Activated CD8-positive, alpha-beta memory T cell treated with anti-CD3 and anti-CD28 coated beads for 1 hour (primary cell): ENCODE measurements at places on chromosomes 7 and 10.

DNA sequence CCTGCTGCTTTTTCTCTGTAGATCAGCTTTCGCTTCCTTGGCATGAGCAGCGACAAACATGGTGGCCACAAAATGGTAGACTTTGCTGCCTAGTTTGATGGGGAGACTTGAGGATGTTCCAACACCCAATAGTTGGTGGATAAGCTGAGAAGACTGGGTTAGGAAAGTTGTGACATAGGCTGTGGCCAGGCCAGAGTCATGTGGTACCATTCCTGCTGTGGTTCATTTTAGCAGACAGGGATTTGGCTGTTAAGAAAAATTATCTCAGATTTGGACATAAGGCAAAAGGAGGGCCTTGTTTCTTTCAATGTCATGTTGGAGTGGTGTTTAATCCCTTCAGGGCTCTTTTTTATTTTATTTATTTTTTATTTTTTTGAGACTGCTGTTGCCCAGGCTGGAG, 26.6 kb upstream of the FAM180A start:
- DNase-seq, result no peak

DNA sequence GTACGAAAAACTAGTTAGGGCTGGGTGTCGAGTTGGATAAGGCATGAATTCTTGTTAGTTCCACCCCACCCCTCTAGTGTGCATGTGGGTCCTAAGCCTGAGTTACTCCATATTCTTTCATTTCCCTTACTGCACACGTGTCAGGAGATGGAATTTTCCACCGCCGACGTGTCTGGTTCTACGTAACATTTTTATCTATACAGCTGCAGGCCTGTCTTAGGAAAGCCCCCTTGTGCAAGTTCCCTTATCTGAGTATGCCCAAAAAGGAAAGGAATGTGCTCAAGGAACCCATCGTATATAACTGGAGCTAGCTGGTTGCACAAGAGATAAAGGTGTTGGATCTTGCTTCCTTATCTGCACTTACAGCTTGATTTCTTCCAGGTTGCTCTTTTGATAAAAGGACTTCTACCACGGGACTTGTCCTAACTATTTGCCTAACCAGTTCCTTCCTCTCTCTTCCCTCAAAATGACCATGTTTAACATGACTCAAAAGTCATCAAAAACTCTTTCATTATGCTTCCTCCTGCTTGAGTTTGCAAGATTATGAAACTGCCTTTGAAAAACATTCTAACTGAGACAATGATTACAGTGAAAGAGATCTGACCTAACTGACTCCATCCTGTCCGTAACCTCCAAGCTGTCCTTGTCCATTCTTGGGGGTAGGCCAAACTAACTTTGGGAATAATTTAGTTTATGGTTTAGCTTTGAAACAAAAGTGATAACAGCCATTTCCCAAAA, 181.4 kb downstream of the AKR1D1 start:
- DNase-seq, result no peak

DNA sequence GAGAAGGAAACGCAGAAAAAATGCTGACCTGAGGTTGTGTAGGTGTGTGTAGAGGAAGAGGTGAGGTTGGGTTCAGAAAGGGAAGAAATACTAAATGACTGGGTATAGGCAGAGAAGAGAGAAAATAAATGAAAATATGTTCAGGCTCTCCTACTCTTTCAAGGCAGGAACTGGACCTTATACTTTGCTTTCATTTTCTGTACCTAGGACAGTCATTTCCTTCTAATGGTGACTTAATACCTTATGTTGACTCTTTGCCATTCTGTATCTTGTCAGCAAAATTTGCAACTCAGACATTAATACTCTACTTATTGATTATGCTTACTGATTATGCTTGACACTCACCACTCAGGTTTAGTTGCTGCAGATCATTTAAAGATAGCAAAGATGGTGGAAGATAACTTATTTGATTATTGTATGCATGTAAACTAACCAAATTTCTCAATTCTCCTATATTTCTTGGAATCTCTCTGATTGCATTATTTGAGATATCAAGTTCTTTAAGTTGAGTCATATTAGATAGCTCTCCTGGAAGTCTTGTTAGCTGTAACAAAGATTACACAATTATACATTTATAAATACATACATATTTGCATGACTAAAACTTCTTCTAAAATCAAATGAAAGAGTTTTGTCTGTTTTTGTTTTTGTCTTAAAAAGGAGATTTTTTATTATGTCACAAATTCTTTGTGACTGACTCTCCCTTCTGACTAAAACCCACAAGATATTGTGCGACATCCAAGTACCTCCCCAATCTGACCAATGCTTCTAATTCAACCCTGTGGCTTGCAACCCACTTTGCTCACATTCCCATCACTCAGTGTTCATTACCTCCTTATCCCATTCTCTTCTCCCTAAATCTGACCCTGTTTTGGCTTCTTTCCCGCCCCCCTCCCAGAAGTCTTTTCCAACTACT, 20.0 kb downstream of the LRRD1 start:
- no peak for DNase-seq

- DNase-seq, result no peak
Observed at GRCh38 chr7:121329191-121330052, 622 bp downstream of the WNT16 start.

DNA sequence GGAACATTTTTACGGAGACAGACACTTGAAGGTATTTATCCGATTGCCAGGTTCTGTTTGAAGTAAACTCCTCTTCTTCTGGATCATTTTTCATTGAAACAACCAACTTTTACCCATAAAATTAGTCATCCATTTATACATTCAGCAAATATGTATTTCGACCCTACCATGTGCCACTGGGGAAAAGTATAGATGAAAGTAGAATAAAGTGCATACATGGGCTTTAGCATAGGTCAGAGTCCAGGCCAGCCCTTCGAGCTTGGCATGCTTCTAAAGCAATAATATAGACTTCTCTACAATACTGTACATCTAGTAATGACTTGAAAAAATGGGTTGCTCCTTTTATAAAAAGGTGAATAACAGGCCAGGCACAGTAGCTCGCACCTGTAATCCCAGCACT, 10.1 kb downstream of the SLC25A16 start:
- DNase-seq, result no peak

DNA sequence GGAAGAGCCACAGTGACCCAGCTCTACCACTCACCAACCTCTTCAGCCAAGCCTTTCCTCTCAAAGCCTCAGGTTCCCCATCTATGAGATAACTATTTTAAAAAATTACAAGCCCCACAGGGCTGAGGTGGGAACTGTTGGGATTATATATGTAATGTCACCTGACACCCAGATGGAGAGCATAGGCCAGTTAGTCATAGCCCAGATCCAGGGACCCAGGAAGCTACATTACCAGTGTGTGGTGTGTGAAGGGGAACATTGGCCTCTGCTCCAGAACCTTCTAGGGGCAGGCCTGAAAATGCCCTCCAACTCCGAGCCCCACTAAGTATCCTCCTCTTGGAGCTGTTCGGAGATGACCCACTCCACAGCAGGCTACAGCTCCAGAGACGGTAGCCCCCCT, 162.4 kb downstream of the NRF1 start:
- DNase-seq, result no peak

- no peak for DNase-seq
Observed at GRCh38 chr10:77716458-77717317, 79.1 kb upstream of the KCNMA1 start.

DNA sequence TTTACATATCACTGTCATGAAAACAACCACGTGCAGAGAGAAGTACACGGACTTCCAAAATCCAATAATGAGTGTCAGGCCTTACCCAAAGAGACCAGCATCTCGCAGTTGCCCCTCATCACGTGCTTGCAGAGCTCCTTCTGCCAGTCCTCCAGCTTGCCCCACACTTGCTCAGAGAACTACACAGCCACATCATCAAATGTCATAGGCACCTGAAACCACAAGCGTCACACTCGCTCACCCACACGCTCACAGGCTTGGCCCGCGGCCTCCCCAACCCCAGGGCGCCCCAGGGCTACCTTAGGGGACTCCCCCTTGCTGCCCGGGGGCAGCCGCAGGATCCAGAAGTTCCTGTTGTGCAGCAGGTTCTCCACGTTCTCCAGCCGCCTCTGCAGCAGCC, 123.4 kb upstream of the ZNF746 start:
- no peak for DNase-seq

DNA sequence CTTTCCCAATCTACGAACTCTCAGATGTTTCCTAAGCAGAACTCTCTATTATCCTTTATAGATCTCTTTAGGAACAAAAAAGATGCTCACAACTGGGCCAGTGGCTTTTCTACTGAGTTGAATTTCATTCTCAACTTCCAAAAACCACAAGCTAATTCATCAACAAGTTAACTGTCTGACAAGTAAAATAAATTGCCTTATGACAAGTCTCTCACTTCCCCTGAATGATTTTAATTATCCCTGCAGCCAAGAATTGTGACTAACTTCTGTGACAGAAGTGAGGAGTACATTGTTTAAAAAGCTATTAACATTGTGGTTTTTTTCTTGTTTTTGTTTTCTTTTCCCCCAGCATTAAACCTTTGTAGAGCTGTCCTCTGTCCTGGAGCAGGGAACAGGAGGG, 343.1 kb downstream of the HPSE2 start:
- no peak for DNase-seq

GRCh38 chr10:117502421-117503243, 39.9 kb upstream of the EMX2 start:
- no peak for DNase-seq

DNA sequence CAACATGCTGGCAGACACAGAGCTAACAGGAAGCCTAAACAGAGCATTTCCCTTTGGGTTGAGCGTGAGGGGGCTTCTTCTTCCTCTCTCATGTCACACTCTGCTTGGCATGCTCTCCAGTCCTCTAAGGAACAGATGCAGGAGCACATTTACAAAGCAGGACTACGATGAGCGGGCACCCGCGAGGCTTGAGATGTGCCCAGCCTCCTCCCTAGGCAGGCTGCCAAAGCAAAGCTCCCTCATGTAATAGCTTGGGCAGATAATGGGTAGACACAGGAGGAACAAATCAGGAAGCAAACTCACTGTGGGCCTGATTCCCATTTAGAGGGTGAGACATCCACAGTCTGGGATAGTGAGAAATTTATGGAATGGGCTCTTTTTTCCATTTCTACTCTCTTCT, 519.1 kb downstream of the NRG3 start:
- no peak for DNase-seq

DNA sequence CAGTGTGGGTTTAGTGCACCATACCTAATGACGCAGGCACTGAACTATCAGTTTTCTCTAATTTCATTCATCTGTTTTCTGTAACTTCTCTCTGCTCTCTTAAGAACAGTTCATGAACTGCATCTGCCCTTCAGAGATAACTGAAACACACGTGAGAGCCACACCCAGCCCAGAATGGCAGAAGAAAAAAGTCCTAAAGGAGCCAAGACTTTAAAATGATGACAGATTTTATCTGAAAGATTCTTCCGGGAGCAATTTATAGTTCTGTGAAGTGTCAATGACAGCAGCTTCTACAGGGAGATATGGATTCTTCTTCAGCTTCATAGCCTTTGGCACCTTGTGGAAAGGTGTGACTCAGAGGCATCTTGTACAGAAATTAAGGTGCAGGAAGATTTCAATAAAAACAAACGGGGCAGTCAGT, 211.5 kb upstream of the SLC26A5 start:
- no peak for DNase-seq

DNA sequence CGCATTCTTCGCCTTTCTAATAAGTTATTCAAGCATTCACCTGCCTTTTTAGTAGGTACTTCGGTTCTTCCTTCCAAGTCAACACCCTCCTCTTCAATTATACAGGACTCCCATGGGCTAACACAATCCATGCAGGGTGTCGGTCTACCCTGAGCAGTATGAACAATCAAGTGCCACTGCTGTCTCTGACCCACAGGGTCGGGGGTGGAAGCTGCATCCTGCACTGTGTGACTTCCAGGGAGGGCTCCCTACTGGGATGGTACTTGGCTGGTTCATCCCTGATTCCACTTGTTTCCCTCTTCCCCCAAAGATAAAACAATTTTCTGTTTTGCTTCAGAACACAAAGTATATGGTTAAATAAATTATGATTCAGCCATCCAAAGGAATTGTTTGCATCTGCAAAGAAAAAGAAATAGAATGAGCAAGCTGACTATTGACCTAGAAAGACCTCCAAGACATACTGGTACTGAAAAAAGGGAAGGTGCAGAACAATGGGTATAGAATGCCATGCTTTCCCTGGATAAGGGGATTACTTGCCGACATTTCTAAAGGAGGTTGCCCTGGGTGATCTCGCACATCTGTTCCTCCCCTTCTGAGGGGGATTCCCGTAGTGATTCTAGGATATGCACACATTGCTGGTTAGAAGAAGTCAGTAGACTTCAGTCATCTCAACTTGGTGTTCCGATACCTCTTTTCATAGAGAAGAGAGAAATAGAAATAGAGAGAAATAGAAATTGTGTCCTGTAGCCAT, 89.1 kb upstream of the AGR3 start:
- DNase-seq, result no peak

GRCh38 chr10:24495666-24496460, 227.8 kb downstream of the ARHGAP21 start:
- DNase-seq, result no peak

DNA sequence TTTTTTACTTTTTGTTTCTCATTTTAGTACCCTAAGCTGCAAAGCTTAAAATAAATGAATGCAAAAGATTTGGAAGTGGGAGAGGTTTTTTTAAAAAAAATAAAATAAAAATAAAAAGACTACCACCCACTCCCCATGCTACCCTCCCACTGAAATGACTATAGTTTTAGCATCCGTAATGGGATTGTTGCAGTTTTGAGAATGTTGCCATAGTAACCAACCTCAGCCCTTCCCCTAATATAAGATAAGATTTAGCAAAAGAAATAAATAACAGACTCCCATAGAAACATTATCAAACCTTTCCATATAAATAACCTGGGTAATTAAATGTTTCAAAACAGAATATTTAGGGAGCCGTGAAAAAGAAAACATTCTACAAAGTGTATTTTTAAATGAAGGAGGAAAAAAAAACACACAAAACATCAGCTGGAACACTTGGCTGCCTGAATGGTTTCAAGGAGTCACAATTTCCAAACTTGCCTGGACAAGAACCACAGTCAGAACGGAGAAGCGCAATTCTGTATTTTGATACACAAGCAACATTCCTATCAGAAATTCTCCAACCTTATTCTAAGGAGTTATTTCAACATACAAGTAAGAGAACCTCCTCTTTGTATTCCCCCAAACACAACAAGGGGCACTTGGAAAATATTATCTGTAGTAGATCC, 57.4 kb downstream of the DGKI start:
- no peak for DNase-seq

GRCh38 chr7:67547183-67547907, 550.7 kb downstream of the TYW1 start:
- no peak for DNase-seq

GRCh38 chr7:94030634-94031033, 26.5 kb upstream of the BET1 start:
- no peak for DNase-seq

- DNase-seq, result no peak
Observed at GRCh38 chr10:22338185-22338900, 7.0 kb upstream of the SPAG6 start.

- no peak for DNase-seq
Observed at GRCh38 chr10:62354916-62355315, 19.3 kb upstream of the ZNF365 start.

GRCh38 chr7:130990178-130990832, 256.3 kb upstream of the KLF14 start:
- no peak for DNase-seq

GRCh38 chr7:18210377-18210776, 182.7 kb upstream of the PRPS1L1 start:
- no peak for DNase-seq
